AG08396 (cell line): ENCODE measurements at places on chromosomes 5 and 9.

- DNase-seq, result no peak
Measured at GRCh38 chr5:171024084-171024483, 162.3 kb downstream of the RANBP17 start.

GRCh38 chr9:135075234-135076142 is 12.0 kb upstream of the OLFM1 start:
- DNase-seq, result peak; percentile 80

- DNase-seq, result peak; percentile 73
Measured at GRCh38 chr9:130240410-130241197, 25.0 kb upstream of the HMCN2 start.

DNA sequence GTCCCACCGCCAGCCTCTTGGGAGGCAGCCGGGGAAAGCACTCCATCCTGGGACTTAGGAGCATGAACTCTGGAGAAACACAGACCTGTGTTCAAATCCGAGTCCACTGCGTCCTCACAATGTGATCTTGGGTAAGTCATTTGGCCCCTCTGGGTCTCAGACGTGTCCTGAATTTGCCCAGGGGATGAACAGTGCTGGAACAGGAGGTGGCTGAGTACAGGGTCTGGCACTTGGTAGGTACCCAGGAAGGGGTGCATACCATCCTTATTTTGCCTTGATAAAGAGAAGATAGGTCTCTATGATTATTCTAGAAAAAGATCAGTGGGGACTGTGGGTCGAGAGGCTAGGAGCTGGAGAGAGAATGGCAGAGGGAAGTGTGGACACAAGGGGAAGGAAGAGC is 135.7 kb downstream of the FGF18 start:
- DNase-seq, result no peak

DNA sequence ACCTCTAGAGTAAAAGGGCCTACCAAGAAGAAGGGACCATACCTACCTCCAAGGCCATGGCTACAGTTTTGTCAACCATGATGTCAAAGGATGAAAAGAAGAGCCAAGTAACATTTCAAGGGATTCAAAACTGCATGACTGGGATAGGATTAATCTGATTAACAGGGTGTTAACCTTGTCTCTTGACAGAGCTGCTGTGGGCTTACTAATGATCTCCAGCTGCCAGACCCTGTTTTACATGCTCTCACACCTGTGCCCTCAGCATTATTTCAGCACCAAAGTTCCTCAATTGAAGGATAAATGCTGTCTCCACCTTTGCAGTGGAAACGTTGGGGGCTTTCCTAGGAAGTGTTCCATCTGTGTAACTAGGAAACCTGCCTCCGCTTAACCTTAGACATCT is 78.3 kb downstream of the DMAC1 start:
- no peak for DNase-seq

- no peak for DNase-seq
Measured at GRCh38 chr9:129888293-129889121, 53.2 kb downstream of the USP20 start.
